Regular cardiac myocyte (primary cell): ENCODE measurements at places on chromosomes 4 and X. TPM values are rescaled to one million over a fixed set of nuclear protein-coding genes. Genes with fewer than 3 reads are reported as not detected.

The TLR6 gene
- 2.3 and 2.5 TPM in 2 replicates for total RNA-seq

The KLKB1 gene
- total RNA-seq, result under 0.01 and 0.28 TPM in 2 replicates

The DIPK2B gene
- under 0.01 and 0.19 TPM in 2 replicates for total RNA-seq

The SERPINA7 gene
- not detected in 2 replicates for total RNA-seq

The HTR2C gene
- not detected in 2 replicates for total RNA-seq

The RAP2C gene
- total RNA-seq, result 16.1 and 39.7 TPM in 2 replicates

The SPANXC gene
- not detected in 2 replicates for total RNA-seq

The RAB33A gene
- total RNA-seq, result 1.2 and 15.2 TPM in 2 replicates

The RBM46 gene
- not detected in 2 replicates for total RNA-seq

The BEND2 gene
- not detected in 2 replicates for total RNA-seq

The ARHGAP36 gene
- total RNA-seq, result not detected in 2 replicates

The SLITRK4 gene
- 0.96 and 4.5 TPM in 2 replicates for total RNA-seq

The JADE1 gene
- total RNA-seq, result 33.0 and 33.5 TPM in 2 replicates

The FRMD7 gene
- not detected in 2 replicates for total RNA-seq

The MAGEA4 gene
- not detected in 2 replicates for total RNA-seq

The GLOD5 gene
- total RNA-seq, result not detected in 2 replicates

The SPANXN3 gene
- total RNA-seq, result not detected in 2 replicates

The ARHGEF38 gene
- under 0.01 TPM in 1 of 2 replicates, not detected in the other for total RNA-seq

The GLRB gene
- 11.7 and 31.9 TPM in 2 replicates for total RNA-seq

The PCDH19 gene
- under 0.01 TPM in 2 replicates for total RNA-seq

The ALAS2 gene
- not detected in 2 replicates for total RNA-seq

The SLC10A6 gene
- not detected in 2 replicates for total RNA-seq

The CPZ gene
- 1.5 and 9.0 TPM in 2 replicates for total RNA-seq

The EREG gene
- 4.2 and 6.1 TPM in 2 replicates for total RNA-seq

The FGFBP1 gene
- total RNA-seq, result not detected in 2 replicates

The STOX2 gene
- 0.38 and 1.1 TPM in 2 replicates for total RNA-seq

The ASB5 gene
- total RNA-seq, result under 0.01 and 6.2 TPM in 2 replicates

The CT47A7 gene
- total RNA-seq, result not detected in 2 replicates

The FRYL gene
- total RNA-seq, result 45.1 and 59.6 TPM in 2 replicates

The MAOB gene
- total RNA-seq, result under 0.01 and 0.56 TPM in 2 replicates

The REELD1 gene
- total RNA-seq, result not detected in 2 replicates

The FAT4 gene
- 4.4 and 11.6 TPM in 2 replicates for total RNA-seq

The SPATA4 gene
- total RNA-seq, result 0.19 and 0.28 TPM in 2 replicates

The SUPT20HL2 gene
- total RNA-seq, result not detected in 2 replicates

The ASB9 gene
- 0.38 and 0.56 TPM in 2 replicates for total RNA-seq

The GPR82 gene
- total RNA-seq, result not detected in 2 replicates

The SLC4A4 gene
- 18.2 and 21.1 TPM in 2 replicates for total RNA-seq

The TAB3 gene
- 5.2 and 9.9 TPM in 2 replicates for total RNA-seq
